MCF 10A (cell line): ENCODE measurements at places on chromosomes 3 and 15. TPM values are rescaled to one million over a fixed set of nuclear protein-coding genes. Genes with fewer than 3 reads are reported as not detected.

Gene CEMIP
- 0.14 and 0.44 TPM in 2 replicates for total RNA-seq

Gene CELSR3
- 17.6 and 21.5 TPM in 2 replicates for total RNA-seq

Gene SERF2
- 697 and 717 TPM in 2 replicates for total RNA-seq

Gene ACOX2
- total RNA-seq: 4.3 and 14.4 TPM in 2 replicates

DNA sequence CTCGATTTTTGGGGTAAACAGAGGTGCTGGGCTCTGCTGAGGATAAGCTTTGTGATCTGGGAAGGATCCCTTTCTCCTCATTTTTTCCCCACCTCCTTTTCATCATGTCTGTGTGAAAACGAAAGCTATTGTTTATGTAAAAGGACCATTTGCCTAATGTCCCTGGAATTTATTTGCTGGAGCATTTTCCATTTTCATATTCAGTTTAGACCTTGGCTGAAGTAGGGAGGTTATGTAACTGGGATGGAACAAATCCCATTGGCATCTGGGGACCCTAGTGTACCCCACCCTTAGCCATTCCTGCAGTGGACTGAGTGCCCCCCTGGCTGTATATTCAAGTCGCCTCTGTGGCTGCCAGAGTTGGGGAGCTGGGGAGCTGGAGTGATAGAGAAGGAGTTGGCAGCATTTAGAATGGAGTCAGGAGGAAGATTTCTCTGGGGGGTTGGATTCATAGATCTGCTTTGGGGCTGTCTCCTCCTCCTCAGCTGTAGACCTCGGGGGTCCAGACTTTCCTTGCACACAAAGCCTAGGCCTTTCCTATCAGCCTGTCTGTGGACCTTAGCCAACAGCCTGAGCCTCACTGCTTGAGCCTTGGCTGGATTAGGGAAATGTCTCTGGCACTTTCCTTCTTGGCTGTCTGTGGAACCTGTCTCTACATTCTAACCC, 270.4 kb upstream of the CTDSPL start:
- H3K27ac ChIP-seq: no peak overlapping the region
- H3K36me3 ChIP-seq: no peaks in the 10 kb centered on the region
- H3K27me3 ChIP-seq: no peaks in the 10 kb centered on the region
- DNase-seq: no peak

DNA sequence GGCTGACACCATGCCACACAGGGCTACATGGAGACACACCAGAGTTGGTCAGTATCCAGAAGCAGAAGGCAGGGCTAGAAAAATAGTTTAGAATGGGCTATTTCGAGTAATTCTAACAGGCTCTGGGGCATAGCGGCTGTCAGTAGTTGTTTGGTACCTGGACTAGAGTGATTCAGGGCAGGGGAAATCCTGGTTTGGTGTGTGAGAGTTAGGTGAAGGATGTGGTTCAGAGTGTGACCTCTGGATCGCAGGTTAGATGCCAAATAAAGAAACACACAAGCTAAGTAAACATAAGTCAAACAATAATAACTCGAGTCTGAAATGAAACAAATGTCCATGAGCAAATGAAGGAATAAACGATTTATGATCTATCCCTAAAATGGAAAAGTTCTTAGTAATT, 31.5 kb downstream of the CNTN3 start:
- no peaks in the 10 kb centered on the region for H3K27me3 ChIP-seq
- no peak overlapping the region for H3K4me3 ChIP-seq
- H3K36me3 ChIP-seq: no peaks in the 10 kb centered on the region
- no peak overlapping the region for H3K27ac ChIP-seq
- no peak for DNase-seq
- no peaks in the 10 kb centered on the region for H3K4me1 ChIP-seq

- DNase-seq: no peak
- H3K27me3 ChIP-seq: no peaks in the 10 kb centered on the region
- H3K27ac ChIP-seq: no peak overlapping the region
- no peak overlapping the region for H3K4me3 ChIP-seq
- H3K4me1 ChIP-seq: no peaks in the 10 kb centered on the region
- peaks cover 5% of the 10 kb centered on the region for H3K36me3 ChIP-seq
Observed at GRCh38 chr3:7000501-7000900, 139.6 kb downstream of the GRM7 start.

GRCh38 chr3:192861972-192862371, 55.7 kb downstream of the MB21D2 start:
- DNase-seq: no peak
- H3K36me3 ChIP-seq: no peaks in the 10 kb centered on the region
- H3K27ac ChIP-seq: no peak overlapping the region
- H3K4me3 ChIP-seq: no peak overlapping the region
- no peaks in the 10 kb centered on the region for H3K4me1 ChIP-seq

- no peak overlapping the region for H3K27ac ChIP-seq
- no peak for DNase-seq
- H3K4me1 ChIP-seq: no peaks in the 10 kb centered on the region
- peaks cover 93% of the 10 kb centered on the region for H3K27me3 ChIP-seq
- no peak overlapping the region for H3K4me3 ChIP-seq
Observed at GRCh38 chr3:2976796-2977195, 133.4 kb downstream of the IL5RA start.

DNA sequence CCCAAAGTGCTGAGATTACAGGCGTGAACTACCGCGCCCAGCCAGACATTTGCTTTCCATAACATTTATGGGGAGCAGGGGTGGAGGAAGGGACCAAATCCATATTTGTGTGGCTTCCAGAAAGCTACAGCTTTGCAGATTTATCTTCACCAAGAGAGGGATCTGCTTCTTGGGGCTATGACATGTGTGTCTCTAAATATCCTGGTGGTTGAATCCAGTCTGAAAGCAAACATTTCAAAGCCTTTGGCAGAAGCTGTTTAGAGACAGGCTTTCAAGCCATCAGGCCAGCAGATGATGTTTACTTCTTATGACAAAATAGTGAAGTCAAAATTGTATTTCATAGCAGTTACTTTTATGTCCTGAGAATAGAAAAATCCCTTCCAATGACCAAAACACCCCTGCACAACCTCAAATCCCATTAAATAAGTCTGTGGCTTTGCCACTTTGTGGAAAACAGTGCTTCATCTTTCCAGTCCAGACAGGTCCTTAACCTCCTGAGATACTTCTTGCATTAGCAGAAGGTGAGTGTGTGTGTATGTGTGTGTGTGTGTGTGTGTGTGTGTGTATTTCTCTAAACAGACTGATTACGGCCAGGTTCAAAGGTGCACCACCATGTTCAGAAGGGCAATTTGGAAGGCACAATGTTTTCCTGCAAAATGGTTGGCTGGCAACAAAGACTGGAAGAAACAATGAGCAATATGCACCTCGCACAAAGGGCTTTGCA, 191.4 kb upstream of the LRIG1 start:
- no peak for DNase-seq
- no peaks in the 10 kb centered on the region for H3K27me3 ChIP-seq
- H3K27ac ChIP-seq: no peak overlapping the region
- H3K4me3 ChIP-seq: no peak overlapping the region

GRCh38 chr15:58771621-58772250, 634 bp downstream of the MINDY2 start:
- H3K4me1 ChIP-seq: peaks cover 6% of the 10 kb centered on the region
- peak; percentile 30 for DNase-seq
- no peak overlapping the region for H3K4me3 ChIP-seq
- peak overlapping the region; percentile 97 for H3K27ac ChIP-seq
- no peaks in the 10 kb centered on the region for H3K36me3 ChIP-seq

DNA sequence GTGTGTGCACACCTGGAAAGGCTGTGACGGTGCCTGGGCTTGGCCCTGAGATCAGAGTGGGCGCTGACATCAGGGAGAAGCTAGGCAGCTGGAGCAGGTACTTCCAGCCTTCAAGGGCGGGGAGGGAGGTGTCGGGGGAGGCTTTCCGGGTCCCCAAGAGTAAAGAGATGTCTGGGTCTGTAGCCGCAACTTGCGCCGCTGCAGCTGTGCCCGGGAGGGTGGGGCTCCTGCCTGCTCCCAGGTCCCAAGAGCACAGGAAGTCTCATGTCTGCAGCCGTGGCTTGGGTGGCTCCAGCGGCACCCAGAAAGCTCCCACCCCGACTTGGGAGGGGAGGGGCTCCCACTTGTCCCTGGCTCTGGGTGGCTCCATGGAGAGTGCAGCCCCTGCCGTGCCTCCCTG, 103.2 kb upstream of the BNIP2 start:
- no peak for DNase-seq
- H3K27me3 ChIP-seq: peaks cover 7% of the 10 kb centered on the region
- no peak overlapping the region for H3K4me3 ChIP-seq
- peaks cover 16% of the 10 kb centered on the region for H3K4me1 ChIP-seq
- H3K27ac ChIP-seq: no peak overlapping the region

DNA sequence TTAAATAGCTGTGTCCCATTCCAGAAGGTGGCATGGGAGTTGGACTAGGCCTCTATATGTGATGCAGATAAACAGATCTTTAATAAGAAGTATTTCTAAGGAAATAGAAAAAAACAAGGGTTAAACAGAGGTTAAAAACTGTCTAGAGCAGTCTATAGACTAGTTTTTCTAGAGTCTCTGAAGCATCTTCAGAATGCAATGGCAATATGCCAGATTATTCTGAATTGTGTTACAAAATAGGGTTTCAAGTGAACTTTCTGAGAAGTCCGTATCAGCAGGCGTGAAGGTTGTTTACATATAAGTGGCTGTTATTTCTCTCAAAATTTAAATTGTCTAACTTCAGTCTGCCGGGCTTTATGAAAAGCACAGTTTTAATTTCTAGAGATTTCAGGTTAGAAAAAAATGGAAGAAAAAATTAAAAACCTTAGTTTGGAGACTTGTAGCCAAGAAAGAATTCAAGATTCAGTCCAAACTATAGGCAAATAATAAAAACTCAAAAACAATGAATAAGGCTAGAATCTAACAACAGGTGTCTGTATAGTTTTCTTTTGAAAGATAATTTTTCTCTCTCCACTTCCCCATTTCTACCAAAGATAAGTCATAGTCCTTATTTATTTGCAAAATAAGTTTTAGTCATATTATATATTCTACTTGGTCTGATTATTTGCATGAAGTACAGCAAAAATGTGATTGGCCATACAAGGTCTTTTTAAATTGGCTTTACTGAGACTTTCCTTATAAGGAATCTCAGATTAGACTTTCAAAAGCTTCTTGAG, 55.2 kb downstream of the OSTN start:
- no peak overlapping the region for H3K27ac ChIP-seq
- H3K27me3 ChIP-seq: no peaks in the 10 kb centered on the region
- no peak for DNase-seq
- H3K4me1 ChIP-seq: no peaks in the 10 kb centered on the region

- no peaks in the 10 kb centered on the region for H3K36me3 ChIP-seq
- H3K27ac ChIP-seq: no peak overlapping the region
- H3K4me1 ChIP-seq: no peaks in the 10 kb centered on the region
- H3K4me3 ChIP-seq: no peak overlapping the region
- no peaks in the 10 kb centered on the region for H3K27me3 ChIP-seq
Observed at GRCh38 chr3:158935846-158936245, 134.0 kb downstream of the MFSD1 start.

DNA sequence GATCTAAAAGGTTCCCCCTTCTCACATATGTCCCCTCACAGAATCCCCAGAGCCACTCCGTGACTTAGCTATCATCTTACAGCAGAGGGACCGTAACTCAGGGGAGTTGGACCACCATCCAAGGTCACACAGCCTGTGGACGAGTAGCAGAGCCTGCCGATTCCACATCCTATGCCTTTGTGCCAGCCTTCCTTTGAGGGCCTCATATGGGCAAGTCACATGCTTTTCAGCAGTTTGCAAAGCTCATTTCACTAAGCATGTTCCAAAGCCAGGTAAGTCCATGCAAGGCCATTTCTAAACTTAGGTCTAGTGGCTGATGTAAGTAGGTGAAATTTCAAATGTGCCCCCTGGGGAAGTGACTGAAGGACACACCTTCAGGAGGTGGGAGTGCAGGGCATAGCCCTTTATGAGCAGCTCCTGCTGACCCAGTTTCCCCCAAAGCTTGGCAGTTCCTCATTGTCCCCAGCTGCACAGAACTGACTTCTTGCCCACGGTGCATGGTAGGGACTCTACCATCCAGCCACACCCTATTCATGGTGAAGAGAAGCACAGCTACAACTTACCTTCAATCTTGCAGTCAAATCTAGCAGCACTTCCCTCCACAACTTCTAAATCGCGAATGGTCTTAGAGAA, 33.3 kb upstream of the HACD2 start:
- H3K27me3 ChIP-seq: no peaks in the 10 kb centered on the region
- H3K4me3 ChIP-seq: peak overlapping the region; percentile 60
- H3K36me3 ChIP-seq: peaks cover 32% of the 10 kb centered on the region
- peak; percentile 27 for DNase-seq
- peak overlapping the region; percentile 40 for H3K27ac ChIP-seq

DNA sequence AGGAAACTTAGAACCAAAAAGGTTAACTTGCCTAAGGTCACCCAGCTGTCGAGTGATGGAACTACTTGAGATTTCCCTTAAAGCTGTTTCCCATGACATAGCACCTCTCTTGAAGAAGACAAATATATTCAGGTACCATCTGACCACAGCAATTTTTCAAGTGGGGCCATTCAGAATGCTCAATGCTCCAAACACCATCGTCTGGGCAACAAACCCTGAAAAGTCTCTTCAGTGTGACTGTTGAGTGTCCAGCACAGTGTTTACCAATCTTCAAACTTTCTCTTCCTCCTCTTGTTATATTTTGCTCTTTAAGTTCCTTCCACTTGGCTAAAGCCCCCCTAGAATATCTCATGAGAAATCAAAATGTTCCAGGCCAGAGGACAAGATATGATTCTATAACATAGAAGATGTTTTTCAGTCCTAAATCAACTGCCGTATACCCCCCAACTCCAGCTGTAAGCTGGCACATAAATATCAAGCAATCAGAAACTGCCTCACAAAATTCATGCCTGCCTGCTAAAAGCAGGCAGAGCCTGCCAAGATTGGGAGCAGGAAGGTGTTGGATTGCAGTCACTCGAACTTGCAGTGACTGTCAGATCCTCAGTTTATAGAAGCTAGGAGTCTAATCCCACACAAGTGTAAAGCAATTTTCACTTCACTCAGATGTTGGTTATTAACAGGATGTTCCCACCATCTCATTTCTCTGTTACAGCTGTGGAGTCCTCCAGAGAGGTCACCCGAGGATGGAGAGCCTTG, 230.5 kb upstream of the MRPL3 start:
- H3K4me1 ChIP-seq: no peaks in the 10 kb centered on the region
- H3K27ac ChIP-seq: no peak overlapping the region
- no peaks in the 10 kb centered on the region for H3K27me3 ChIP-seq
- H3K36me3 ChIP-seq: no peaks in the 10 kb centered on the region

- H3K27me3 ChIP-seq: no peaks in the 10 kb centered on the region
- H3K27ac ChIP-seq: no peak overlapping the region
- H3K4me1 ChIP-seq: no peaks in the 10 kb centered on the region
- no peak for DNase-seq
Observed at GRCh38 chr3:81503026-81503425, 258.4 kb downstream of the GBE1 start.

GRCh38 chr3:184133840-184134745, 1.1 kb upstream of the EIF2B5 start:
- H3K4me1 ChIP-seq: peaks cover 17% of the 10 kb centered on the region
- H3K27ac ChIP-seq: peak overlapping the region; percentile 83
- no peaks in the 10 kb centered on the region for H3K27me3 ChIP-seq
- DNase-seq: peak; percentile 85

GRCh38 chr3:48275287-48276027, 34.6 kb downstream of the ZNF589 start:
- no peak overlapping the region for H3K4me3 ChIP-seq
- H3K27ac ChIP-seq: no peak overlapping the region
- no peaks in the 10 kb centered on the region for H3K4me1 ChIP-seq
- H3K36me3 ChIP-seq: peaks cover 6% of the 10 kb centered on the region
